ENCODE measurements at places on chromosomes 1 and 21.
A peak's percentile ranks its signal among the peaks of the same experiment; 100 is the strongest.

- no peak for DNase-seq
Measured at GRCh38 chr1:195591917-195592672, 1016.1 kb downstream of the KCNT2 start.

- DNase-seq = no peak
Measured at GRCh38 chr1:182634306-182635072, 30.3 kb upstream of the RGS16 start.

GRCh38 chr1:110430901-110431300 lies 20.0 kb upstream of the PROK1 start:
- DNase-seq = no peak

- DNase-seq = no peak
Measured at GRCh38 chr1:162564762-162565218, 3.3 kb downstream of the UAP1 start.

GRCh38 chr1:17531682-17532487 lies 7.6 kb upstream of the ARHGEF10L start:
- no peak for DNase-seq

DNA sequence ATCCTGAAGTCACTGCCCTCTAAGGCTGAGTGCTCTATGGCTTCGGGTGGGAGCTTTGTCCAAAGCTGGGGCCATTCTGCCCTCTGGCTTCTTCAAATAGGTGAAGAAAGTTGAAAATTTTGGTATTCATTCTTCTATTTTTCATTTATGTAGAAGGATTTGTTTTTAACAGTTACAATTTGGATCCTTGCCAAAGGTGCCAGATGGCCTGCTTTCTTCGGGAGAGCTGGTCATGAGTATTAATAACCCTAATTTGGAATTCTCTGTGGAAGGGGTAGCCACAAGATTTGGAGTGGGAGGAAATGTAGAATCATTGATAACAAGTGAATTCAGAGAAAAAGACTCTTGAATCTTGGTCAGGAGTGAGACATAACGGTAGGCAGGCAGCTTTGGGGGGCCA lies 370.4 kb upstream of the ST6GALNAC5 start:
- DNase-seq = no peak

DNA sequence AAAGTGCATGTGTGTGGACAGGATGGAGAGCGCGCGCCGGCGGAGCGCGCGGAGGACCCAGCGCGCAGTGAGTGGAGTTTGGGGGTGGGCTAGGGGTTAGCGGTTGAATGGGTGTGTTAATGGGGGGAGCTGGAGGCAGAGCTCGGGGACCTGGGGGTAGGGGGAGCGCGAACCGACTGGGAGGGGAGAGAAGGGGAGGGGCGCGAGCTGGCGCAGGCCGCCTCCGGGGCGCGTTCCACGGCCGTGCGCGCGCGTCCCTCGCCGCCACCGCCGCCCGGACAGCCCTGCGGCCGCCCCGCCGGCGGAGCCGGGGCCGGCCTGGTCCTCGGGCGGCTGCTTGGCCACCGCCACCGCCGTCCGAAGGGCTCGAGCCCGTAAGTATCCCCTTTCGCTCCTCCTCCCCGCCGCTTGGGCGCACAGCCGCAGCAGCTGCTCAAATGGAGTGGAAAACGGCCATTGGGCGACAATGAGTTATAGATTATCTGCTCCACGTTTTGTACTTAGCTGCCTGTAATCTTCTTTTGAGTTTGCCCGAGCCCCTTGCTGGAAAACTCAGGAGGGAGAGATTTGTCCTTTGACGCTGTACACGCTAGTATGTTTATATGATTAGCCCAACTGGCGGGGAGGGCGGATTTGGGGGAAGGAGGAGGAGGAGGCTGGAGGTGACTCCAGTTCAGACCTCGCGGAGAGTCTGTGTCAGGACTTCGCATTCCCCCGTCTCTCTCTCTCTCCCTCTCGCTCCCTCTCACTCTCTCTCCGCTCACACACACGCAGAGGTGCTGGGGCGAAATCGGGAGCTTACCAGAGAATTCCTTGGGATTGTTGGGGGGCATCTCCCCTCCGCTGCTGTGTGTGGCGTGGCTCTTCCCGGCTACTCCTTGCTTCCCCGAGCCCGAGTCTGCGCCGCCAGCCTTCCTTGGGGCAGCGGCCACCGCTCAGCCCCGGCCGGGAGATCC lies at the start of gene ADGRL2:
ADGRL2 (plus strand) TSS at position 240 of the 956 bp plus-strand sequence. CDS start 36,051 bp downstream, outside the sequence.
- peak; percentile 17 for DNase-seq

DNA sequence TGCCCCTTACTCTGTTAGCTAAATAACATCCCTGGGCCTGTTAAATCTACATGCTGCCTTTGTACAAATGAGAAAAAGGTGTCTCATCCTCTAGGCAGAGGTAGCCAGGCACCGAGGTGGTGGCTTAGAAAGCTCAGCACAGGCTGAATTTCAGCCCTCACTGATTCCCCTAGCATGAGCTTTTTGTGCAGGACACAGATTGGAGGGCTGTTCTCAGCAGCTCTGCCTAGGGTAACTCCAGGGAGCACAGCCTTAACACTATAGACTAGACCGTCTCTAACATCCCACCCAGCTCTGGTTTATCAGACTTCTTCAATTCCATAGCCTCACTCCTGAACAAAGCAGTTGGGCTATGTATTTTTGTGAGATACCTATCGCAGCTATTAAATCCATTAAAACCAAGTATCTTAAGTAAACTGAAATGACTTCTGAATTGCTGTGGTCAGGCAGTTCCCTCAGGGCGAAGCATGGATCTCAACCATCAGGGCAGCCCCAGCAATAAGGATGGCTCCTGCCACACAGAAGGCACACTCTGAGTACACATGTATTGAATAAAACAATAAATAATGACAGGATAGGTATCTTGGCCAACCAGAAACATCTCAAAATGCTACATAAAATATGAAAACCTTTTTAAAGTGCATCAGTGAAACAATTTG lies 14.8 kb downstream of the S100A6 start:
- no peak for DNase-seq

DNA sequence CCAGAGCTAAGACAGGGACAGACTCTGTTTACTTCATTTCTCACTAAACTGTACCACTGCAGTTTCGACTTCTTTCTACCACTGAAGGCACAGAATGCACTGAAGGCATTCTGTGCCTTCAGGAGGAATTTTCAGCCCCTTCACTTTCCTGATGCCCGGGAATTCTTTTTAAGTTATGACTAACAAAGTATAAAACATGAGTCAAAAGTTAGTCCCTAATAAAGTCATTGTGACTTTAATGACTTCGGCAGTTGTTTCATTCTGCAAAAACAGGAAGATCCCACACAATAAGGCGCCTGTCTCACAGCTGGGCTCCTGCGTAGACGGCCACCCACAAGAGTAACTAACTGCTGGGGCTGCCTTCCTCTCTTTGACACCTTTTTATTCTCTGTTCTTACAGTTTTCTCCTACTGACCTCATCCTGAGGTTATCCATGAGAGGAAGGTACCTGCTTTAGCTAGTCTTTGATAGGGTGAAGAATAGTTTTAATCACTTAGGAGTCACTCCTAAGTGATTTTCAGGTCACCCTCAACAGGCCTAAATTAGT lies 183.9 kb upstream of the SGIP1 start:
- DNase-seq = peak; percentile 54

DNA sequence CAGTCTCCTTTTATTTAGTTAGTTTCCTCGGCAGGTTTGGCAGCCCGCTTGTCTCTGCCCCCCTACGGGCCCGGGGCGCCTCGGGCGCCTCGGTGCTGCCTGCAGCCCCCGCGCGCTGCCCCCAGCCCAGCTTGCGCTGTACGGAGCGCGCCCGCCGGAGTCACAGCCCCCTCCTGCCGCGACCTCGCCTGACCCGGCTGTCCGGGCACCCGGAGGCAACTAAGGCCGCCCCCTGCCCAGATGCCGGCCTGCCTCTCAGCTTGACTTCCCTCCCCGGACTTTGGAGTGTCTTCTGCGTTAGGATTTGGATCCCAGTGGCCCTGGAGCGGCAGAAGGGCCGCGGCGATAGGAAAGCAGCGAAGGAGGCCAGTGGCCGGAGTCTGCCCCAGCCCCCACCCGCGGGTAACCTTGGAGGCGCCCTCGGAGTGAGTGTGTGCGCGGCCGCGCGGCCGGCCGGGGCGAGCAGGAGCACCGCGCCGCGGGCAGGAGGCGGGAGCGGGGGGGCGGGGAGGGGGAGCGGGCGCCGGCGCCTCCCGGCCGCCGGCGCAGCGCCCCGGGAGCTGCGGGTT lies 7.6 kb downstream of the CDKN2C start:
- no peak for DNase-seq

- DNase-seq = no peak
Measured at GRCh38 chr1:3249631-3250501, 180.9 kb downstream of the PRDM16 start.

DNA sequence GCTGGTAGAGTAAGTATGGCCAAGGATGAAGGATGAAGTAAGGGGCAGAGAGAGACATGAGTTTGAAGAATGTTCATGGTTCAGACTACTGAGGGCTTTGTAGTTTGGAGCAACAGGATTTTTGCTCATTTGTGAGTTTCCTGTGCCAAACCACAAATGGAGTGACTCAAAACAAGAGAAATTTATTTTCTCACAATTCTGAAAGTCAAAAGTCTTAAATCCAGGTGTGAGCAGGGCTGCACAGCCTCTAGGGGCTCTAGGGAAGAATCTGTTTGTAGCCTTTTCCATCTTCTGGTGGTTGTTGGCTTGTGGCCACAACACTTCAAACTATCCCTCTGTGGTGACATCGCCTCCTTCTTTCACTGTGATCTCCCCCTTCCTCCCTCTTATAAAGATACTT lies 58.9 kb downstream of the RHOU start:
- DNase-seq = peak; percentile 40

- DNase-seq = no peak
Measured at GRCh38 chr1:205700865-205701401, 20.6 kb upstream of the SLC45A3 start.

DNA sequence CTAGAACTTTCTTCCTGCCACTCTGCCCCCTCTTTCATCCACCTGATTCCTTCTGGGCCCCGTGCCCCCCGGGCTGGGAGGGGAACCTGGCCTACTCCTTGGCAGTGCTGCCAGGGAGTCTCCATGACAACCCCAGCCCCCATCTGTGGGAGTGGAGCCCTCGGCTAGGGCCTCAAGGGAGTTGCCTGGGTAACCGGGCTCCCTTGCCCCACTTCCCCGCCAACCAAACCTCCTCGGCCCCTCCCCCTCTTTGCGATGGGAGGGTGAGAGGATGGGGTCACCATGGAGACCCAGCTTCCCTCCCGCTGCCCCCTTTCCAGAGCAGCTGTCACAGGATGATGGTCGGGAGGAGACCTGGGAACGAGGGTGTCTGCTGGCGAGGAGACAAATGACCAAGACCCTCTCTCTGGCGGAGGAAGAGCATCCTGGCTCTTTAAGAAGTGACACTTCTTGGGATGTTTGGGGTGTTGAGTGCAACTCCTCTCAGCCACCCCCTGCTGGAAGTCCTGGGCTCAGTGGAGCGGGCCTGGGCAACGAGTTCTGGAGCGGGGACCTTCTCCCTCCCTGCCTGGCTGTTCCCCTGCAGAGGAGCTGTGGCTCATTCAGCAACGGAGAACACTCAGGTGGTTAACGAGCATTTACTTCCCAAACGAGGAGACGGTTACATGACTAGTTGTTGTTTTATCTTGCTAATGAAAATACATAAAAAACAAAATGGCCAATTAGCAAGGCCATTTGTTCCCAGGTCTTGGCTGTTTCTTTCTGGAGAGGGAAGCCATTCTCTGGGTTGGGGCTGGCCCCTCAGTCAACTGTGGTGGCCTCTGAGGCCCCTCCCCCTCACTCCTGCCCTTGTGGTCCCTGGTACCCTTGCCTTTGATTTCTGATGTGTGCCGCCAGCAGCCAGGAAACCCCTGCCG lies 82.8 kb downstream of the UBIAD1 start:
- DNase-seq = no peak

DNA sequence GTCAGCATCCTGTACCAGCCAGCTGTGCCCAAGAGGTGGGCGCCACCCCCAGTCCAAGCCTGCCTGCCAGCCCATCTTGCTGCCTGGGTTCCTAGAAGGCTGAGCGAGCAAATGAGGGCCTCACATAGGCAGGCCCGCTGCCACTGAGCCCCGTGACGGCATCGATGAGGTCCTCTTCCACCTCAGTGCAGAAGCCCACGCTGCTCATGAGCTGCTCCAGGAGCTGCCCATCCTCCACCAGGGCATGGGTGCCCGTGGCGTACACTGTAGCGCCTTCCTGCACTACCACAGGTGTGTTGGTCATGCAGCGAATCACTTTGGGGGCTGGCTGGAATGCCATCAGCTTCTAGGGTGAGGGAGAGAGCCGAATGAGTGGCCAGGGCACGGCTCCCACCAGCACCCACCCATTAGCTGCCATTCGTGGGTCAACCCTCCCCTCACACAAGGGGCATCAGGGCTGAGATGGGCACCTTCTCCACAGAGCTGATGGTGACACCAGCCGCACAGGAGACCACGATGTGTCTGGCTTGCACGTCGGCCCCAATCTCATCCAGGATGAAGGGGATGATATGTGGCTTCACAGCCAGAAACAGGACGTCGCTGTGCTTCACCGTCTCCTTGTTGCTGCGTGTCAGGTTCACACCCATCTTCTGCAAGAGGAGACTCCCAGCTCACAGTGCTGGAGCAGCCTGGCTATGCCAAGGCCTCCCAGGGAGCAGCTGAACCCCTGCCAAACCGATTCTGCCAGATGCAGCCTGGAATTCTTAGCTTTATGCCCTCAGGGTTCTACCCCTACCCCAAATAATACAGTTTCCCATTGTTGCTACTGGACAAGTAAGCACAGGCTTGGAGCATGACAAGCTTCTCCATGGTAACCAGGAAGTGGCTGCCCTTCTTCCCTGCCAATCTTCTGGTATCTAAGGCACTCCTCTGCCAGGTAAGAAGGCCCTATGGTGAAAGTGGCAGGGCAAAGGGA lies 2.0 kb downstream of the PYCR2 start:
- no peak for DNase-seq

DNA sequence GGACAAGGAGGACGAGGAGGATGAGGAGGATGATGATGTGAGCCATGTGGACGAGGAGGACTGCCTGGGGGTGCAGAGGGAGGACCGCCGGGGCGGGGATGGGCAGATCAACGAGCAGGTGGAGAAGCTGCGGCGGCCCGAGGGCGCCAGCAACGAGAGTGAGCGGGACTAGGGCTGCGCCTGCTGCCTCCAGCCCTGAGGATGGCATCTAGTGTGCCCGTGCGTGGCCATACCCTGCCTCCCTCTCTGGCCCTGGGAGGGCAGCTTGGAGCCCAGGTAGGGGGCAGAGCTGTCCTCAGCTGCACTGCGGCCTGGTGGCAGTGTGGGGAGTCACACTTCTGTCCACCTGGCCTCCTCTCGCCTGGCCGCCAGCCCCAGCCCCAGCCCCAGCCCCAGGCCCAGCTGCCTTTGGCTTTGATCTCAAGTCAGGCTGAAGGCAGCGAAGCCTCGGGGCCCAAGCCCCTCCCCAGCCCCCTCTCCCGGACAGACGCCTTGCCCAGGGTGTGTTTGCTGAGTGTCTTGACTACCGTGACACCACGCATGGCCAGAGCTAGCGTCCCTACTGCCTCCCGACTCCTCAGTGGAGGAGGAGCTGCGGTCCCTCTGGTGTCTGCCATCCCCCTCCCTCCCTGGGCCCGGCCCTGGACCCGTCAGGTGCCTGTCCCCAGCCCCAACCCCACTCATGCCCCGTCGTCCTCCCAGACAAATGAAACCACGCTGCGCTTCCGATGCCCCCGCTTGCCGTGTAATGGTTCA lies 155.2 kb downstream of the PEX14 start:
- DNase-seq = no peak

- DNase-seq = no peak
Measured at GRCh38 chr1:30872033-30872947, 36.3 kb downstream of the SDC3 start.
